ENCODE measurements at places on chromosomes 6 and 20. TPM values are rescaled to one million over a fixed set of nuclear protein-coding genes. Genes with fewer than 3 reads are reported as not detected.

FKBP1A gene
- 275 TPM for total RNA-seq

CST2 gene
- not detected for total RNA-seq

PRRC2A gene
- total RNA-seq, result 111 TPM

SALL4 gene
- total RNA-seq, result 0.19 TPM

BPIFB4 gene
- not detected for total RNA-seq

SNAP91 gene
- total RNA-seq, result 0.13 TPM

PTK6 gene
- 0.12 TPM for total RNA-seq

DCDC2 gene
- not detected for total RNA-seq

ACOT8 gene
- 35.0 TPM for total RNA-seq

PSORS1C1 gene
- total RNA-seq, result 1.3 TPM

CRIP3 gene
- 7.9 TPM for total RNA-seq

PACSIN1 gene
- total RNA-seq, result not detected

MYLK4 gene
- 0.79 TPM for total RNA-seq

NINL gene
- 9.7 TPM for total RNA-seq

NUDT3 gene
- total RNA-seq, result 28.0 TPM

NEURL2 gene
- total RNA-seq, result 8.5 TPM

SERINC3 gene
- 125 TPM for total RNA-seq

KHDC3L gene
- not detected for total RNA-seq

DDRGK1 gene
- 70.7 TPM for total RNA-seq

TCF19 gene
- total RNA-seq, result 1.9 TPM

CITED2 gene
- total RNA-seq, result 114 TPM

RPS10 gene
- total RNA-seq, result 2,828 TPM

KIAA1586 gene
- 10.7 TPM for total RNA-seq

SIRPD gene
- not detected for total RNA-seq

PTCHD4 gene
- 2.2 TPM for total RNA-seq

SLC12A5 gene
- total RNA-seq, result 0.19 TPM

OPRL1 gene
- 0.96 TPM for total RNA-seq

SS18L1 gene
- total RNA-seq, result 11.5 TPM

PPDPF gene
- total RNA-seq, result 56.5 TPM

MED20 gene
- 12.1 TPM for total RNA-seq

UNC5CL gene
- 0.56 TPM for total RNA-seq

GNAS-AS1 gene
- not detected for total RNA-seq

ARMH2 gene
- total RNA-seq, result not detected
